ENCODE measurements at places on chromosomes 3 and 15.

DNA sequence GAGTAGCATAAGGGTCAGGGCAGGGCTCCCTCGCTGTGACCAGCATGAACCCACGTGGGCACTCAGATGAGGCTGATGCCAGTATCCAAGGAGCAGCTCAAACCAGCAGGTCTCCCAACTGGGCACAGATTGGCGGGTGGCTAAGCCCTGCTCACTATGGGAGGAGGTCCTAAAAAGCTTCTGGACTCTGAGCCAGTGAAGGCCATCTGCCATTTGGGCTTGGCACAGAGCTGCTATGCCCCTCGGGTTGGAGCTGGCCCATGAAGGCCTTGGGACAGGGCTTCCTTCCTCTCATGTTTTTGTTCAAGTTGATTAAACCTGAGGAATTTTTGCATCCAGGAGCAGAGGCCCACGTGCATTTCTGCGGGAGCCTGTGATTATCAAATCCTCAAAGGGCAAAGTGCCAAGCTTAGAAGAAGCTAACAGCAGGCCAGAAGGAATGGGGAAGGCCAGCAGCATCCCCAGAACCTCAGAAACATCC is 4.3 kb upstream of the STRA6 start:
- DNase-seq = no peak

DNA sequence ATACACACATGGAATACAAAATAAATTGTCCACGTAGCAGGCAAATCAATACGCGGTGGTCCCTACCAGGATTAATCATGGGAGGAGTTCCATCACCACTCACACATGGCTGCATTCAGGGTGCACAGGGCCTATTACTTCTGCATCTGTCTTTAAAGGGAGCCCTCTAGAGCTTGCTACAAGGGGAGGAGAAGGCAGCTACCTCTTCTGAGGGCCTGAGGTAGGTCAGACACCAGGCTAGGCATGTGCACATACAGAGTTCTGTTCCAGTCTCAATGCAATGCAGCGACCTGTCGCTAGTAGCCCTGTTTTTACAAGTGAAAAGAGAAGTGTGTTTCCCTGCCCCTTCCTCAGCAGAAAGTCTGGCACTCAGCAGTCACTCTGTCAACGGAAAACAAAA is 102.7 kb downstream of the ROBO2 start:
- DNase-seq = no peak

GRCh38 chr15:66578286-66578875 is 12.6 kb upstream of the LCTL start:
- DNase-seq = peak; percentile 68

DNA sequence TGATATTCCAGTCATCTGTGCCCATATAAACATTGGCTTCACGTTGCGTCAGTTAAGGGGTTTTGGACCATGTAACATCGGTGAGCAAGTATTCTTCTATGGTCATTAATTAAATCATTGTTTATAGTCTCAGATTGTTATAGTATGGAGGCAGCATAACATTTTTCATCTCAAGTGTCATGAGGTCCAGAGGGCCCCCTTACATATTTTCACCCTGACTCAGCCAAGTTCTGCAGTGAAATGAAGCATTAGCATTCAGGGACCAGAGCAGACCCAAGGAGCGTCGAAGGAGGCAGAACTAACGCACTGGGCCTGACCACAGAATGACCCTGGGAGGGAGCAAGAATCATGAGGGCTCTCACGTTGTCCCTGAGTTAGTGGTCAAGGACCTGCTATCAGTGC is 171.5 kb downstream of the LRTM1 start:
- no peak for DNase-seq

DNA sequence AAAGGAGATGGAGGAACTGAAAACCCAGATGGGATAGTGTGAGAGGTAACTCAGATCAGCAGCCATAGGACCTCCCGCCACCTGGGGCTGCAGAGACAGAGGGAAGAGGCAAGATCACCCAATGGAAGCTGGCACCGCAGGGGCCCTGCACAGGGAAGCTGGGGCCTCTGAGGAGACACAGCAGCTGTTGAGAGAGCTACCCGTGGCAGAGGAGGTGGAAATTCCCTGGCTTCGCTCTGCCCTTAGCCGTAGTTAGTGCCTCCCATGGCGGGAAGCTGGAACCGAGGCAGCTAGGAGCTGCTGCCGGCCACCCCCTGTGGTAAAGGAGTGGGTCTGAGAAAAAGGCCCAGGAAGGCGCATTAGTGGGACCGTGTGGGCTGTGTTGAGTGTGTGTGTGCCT is 18.0 kb upstream of the PLXNA1 start:
- no peak for DNase-seq

- no peak for DNase-seq
Measured at GRCh38 chr3:12907729-12908128, 66.4 kb upstream of the RPL32 start.

DNA sequence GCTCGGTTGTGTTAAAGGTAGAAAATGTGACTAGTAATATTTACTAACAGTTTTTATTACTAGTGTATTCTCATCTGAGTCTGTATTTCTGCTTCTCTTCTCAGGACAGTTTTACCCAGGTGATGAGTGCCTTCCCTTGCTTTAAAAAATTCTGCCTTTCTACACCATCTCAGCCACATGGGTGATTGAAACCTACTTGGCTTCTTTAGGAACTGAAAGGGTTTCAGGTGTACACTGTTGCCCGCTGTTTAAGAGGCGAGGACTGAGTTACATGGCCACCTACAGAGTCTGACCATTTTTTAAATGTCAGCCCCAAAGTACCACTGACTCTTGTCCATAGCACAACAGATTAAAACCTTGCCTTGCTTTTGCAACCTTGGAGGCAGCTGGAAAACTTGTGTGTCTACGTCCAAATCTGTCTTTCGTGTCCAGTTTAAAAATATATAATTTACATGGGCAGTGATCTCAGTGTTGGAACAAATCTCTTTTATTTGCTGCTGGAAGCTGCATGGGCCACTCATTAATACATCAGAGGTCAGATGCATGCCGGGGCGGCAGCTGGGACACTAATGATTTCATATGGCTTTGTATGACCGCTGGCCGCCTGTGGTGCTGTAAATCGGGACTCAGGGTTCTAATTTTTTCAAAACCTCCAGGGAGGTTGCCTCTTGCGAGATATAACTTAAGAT is 44.6 kb downstream of the TRIM71 start:
- no peak for DNase-seq

DNA sequence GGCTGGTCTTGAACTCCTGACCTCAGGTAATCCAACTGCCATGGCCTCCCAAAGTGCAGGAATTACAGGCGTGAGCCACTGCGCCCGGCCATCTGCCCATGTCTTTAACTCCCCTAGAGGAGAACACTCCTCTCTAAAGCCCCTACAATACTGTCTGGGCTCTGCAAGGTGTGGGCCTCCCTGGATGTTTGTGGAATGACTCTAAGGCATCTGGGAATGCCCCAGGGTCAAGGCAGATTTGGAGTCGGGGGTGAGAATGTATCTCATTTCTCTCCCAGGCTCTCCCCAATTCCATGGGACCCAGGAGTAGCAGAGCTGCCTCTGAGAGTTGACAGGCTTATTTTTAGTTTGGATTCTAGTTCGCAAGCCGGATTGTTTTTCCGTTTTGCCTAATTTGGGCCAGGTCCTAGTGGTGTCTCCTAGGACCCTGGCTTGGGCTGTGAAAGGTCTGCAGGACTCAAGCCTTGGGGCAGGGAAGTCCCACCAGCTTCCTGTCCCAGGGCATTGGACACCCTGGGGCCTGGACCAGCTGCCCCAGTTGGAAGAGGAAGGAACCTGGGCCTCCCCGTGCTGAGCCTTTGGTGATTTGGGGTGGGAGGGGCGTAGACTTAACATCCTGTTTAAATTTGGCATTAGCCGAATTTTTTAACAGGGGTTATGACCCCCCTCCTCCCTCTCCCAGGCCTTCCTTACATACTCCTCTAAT is 53.5 kb downstream of the MAGEF1 start:
- DNase-seq = no peak

- peak; percentile 18 for DNase-seq
Measured at GRCh38 chr3:88058306-88058580, 562 bp downstream of the CGGBP1 start.

DNA sequence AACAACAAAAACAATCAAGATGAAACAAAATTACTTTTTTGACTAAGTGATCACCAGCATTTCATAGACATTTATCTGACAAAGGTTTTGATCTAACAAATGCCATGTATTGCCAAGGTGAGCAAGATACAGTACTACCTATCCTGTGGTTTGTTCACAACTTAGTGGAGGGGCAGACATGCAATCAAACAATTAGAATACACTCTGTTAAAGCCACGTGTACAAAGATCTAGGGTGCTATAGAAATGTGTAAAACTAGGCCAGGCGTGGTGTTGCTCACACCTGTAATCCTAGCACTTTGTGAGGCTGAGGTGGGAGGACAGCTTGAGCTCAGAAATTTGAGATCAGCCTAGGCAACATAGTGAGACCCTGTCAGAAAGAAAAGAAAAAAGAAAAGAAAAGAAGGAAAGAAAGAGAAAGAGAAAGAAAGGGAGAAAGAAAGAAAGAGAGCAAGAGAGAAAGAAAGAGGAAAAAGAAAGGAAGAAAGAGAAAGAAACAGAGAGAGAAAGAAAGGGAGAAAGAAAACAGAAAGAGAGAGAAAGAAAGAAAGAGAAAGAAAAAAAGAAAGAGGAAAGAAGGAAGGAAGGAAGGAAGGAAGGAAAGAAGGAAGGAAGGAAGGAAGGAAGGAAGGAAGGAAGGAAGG is 1.4 kb upstream of the TRIM69 start:
- no peak for DNase-seq

- no peak for DNase-seq
Measured at GRCh38 chr3:125160606-125161371, 51.8 kb downstream of the SLC12A8 start.

GRCh38 chr15:59420986-59421618 is 16.9 kb upstream of the FAM81A start:
- no peak for DNase-seq

- peak; percentile 52 for DNase-seq
Measured at GRCh38 chr15:35013370-35013769, 25.3 kb upstream of the ZNF770 start.

DNA sequence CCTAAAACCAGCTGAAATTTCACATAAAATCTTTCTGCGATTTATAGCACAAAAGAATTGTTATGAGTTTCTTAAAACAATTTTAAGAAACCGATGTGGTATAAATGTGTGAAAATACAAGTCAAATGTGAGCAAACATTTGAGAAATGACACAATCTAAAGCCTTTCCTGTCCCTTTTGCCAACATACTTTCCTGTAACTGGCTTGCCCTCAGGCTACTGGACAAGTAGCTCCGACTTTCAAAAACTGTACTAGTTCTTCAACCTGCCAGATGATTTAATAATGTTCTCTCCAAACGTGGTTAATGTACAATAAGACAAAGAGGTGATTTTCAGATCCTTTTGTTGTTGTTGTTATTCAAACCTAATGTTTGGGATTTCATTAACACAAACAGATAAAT is 105.9 kb upstream of the ARHGEF26 start:
- no peak for DNase-seq

DNA sequence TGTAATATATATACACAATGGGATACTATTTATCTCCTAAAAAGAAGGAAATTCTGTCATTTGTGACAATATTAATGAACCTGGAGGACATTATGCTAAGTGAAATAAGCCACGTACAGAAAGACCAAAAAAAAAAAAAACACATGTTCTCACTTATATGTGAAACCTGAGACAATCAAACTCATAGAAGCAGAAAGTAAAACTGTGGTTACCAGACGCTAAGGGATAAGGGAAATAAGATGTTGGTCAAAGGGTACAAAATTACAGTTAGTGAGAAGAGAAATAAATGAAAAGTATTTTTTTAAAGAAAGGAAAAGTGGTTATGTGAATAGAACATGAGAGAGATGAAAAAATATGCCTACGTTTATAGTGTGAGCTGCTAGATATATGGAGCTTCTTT is 101.1 kb downstream of the CPNE4 start:
- DNase-seq = no peak

- DNase-seq = no peak
Measured at GRCh38 chr15:55856506-55857164, 113.7 kb upstream of the PRTG start.

DNA sequence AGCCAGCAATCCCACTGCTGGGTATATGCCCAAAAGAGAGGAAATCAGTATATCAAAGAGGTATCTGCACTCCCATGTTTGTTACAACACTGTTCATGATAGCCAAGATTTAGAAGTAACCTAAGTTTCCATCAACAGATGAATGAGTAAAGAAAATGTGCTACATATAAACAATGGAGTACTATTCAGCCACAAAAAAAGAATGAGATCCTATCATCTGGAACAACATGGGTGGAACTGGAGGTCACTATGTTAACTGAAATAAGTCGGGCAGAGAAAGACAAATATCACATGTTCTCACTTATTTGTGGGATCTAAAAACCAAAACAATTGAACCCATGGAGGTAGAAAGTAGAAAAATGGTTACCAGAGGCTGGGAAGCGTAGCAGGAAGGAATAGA is 108.2 kb downstream of the TBC1D5 start:
- DNase-seq = no peak

DNA sequence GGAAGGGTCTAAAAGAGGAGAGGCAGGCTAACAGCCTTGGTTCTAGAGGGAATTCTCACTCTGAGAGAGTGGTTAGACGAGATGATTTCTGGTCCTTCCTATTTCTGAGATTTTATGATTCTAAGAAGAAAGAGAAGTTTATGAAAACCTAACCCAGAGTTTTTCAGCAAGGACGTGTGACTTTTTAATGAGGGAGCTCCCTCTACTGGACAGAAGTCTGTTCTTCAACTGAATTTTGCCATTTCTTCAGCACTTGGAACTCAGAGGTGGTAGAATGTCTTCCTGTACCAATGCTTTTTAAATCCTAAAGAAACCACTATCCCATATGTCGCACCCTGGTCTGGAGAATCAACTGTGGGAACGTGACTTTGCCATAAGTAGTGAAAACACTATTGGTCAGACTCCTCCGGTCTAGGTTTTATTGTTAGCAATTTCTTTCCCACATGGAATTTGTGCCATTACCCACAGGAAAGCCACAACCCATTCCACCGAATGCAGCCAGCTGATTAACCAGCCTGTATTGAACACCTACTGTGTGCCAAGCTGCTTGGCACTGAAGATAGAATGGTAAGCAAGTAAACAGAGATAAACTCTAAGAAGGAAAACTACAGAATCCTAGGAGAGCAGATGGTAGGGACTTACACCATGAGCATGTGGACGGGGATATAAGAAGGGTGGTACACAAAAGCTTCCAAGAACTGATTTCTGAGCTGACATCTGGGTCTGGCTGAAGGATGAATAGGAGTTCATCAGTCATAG is 199.5 kb upstream of the LMCD1 start:
- DNase-seq = peak; percentile 17

GRCh38 chr3:193701953-193702635 is 109.1 kb downstream of the OPA1 start:
- peak; percentile 40 for DNase-seq

- DNase-seq = no peak
Measured at GRCh38 chr15:99176757-99177156, 71.9 kb downstream of the SYNM start.

- peak; percentile 68 for DNase-seq
Measured at GRCh38 chr15:90020021-90020735, 19.1 kb downstream of the ZNF710 start.

All from inflammatory macrophage treated with lipopolysaccharide for 1 hour (primary cell).